ENCODE measurements at places on chromosomes 7 and 10. TPM values are rescaled to one million over a fixed set of nuclear protein-coding genes. Genes with fewer than 3 reads are reported as not detected.
A peak's percentile ranks its signal among the peaks of the same experiment; 100 is the strongest.

Gene SLC16A12
- under 0.01 TPM for total RNA-seq

- no peak for DNase-seq
Measured at GRCh38 chr10:78529262-78529661, 495.6 kb downstream of the RPS24 start.

- peak; percentile 10 for DNase-seq
Measured at GRCh38 chr10:17872191-17873091, 63.3 kb downstream of the MRC1 start.

GRCh38 chr7:137958470-137959431 lies 43.1 kb downstream of the CREB3L2 start:
- no peak for DNase-seq

GRCh38 chr7:2084331-2084730 lies 148.4 kb downstream of the MAD1L1 start:
- no peak for DNase-seq

Gene NANOS1
- 1.2 TPM for total RNA-seq

GRCh38 chr7:99155211-99155610 lies 11.3 kb upstream of the SMURF1 start:
- no peak for DNase-seq

DNA sequence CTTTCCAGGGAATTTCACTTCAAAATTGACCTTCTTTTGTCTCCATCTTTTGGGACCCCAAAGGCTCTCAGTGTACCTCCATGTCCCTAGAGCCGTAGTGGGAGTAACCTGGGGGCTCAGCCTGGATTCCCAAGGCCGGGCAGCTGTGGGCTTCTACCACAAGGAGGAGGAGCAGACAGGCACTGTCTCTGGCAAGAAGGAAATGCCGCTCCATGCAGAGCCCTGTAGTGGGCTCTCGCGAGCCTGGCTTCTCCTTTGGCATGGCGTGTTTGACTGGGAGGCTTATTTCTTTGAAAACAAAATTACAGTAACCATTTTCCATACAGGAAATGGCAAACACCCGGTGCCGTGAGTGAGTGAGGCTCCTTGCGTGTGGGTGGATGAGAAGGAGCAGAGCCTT lies 76.8 kb upstream of the FAM180A start:
- DNase-seq = no peak

GRCh38 chr7:30072735-30073134 lies 44.5 kb downstream of the PLEKHA8 start:
- DNase-seq = no peak

GRCh38 chr7:45969940-45970339 lies 48.9 kb upstream of the IGFBP3 start:
- no peak for DNase-seq

Data from fibroblast of lung (primary cell).